Stimulated activated CD4-positive, alpha-beta T cell treated with anti-CD3 and anti-CD28 coated beads, Interleukin-15, amount 100 ng/mL, for 1 hour (primary cell): ENCODE measurements at places on chromosomes 2 and 18.

- no peak for DNase-seq
These were observed 28.1 kb downstream of the TNFRSF11A start for GRCh38 chr18:62353170-62353569.

- no peak for DNase-seq
These were observed 101.0 kb upstream of the CERS6 start for GRCh38 chr2:168355121-168355520.

- no peak for DNase-seq
These were observed 154.1 kb downstream of the SOCS6 start for GRCh38 chr18:70442933-70443332.

GRCh38 chr2:19156646-19157045, 201.8 kb downstream of the OSR1 start:
- DNase-seq = no peak

DNA sequence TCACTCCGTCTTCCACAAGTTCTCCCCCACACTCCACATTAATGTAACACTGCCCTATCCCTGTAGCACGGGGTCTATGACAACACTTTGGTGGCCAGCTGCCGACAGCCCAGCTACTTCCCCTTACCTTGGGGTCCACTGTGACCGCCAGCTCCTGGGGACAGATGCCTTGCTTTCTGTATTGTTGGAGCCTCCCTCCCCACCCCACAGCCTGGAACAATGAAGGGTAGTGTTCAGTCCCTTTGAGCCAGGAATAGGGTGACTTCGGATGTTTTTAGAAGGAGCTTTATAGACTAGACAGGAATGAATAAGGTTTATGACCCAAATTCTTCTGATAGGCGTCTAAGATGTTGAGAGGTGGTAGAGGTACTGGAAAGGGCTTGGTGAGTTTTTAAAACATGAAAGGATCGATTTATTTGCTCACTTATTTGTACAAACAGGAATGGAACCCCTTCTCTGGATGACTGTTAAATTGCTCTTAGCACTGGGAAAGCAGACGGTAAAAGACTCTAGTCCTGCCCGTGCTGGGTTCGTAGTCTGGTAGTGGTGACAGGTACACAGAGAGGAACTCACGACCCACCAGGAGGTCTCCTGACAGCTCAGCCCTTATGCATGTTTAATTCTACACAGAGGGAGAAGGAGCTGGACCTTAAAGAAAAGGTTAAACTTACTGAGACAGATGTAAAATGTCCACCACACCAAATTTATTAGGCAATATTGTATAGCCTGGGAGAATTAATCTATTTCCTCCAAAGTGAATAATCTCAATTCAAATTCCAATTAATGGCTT, 90.9 kb downstream of the MYCN start:
- no peak for DNase-seq

DNA sequence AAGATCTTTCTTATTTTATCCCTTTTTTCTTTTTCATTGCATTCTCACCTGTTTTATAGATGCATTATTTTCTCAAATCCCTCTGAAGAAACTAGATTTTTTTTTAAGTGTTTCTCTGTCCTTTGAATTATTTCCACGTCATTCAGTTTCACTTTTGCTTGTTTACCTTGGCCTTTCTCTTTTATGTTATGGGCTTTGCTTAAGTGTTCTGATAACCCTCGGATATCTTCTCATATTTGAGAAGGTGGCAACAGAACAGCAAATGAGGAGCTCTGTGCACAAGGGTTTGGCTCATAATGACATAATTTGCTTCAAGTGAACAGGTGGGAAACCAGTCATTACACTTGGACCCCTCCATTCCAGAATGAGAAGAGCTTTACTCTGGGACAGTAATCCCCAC, 111.9 kb downstream of the C1D start:
- DNase-seq = no peak

DNA sequence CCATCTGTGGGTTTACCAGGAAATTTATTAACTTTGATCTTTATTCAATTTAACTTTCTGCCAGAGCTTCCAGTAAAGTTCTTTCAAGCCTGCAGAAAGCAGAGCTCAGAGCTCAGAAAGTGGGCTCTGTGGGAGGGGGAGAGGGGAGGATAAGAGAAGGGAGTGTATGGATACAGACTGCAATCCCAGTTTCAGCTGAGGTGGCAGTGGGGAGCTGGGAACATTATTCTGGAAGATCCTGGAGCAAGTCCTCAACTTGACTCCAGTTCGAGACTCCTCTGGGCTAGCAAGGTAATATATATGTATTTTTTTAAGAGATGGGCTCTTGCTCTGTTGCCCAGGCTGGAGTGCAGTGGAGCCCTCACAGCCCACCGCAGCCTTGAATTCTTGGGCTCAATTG, 108.9 kb upstream of the NABP1 start:
- no peak for DNase-seq

GRCh38 chr2:101517758-101518271, 42.9 kb upstream of the RFX8 start:
- no peak for DNase-seq

GRCh38 chr2:223669453-223670225, 67.5 kb upstream of the SCG2 start:
- DNase-seq = no peak

DNA sequence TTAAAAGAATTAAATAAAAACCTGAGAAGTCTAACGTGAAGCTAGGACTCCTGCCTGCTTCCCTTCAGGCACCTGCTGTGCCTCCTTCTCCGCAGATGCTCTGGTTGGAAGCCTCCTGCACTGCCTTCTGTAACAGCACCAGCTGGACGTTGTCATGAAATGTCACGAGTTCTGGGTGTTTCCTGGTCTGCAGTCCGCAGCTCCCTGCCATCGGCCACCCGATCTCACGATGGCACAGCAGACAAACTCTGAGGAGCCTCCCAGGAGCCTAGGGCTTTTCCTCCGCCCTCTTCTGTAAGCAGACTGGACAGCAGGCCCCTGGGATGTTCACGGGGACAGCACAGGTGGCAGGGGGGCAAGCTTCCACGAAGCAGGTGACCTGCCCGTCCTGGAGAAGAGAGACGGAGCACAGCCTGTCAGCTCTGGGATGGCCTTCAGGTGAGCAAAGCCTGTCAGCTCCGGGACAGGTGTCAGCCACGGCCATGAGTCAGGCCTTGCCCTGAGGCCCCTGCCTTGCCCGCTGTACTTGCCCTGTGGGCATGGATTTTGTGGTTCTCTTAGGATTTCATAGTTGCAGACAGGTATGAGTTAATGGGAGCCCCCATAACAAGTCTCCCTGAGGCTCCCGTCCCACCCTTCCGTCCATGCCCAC, 110.3 kb downstream of the PXDN start:
- DNase-seq = no peak

DNA sequence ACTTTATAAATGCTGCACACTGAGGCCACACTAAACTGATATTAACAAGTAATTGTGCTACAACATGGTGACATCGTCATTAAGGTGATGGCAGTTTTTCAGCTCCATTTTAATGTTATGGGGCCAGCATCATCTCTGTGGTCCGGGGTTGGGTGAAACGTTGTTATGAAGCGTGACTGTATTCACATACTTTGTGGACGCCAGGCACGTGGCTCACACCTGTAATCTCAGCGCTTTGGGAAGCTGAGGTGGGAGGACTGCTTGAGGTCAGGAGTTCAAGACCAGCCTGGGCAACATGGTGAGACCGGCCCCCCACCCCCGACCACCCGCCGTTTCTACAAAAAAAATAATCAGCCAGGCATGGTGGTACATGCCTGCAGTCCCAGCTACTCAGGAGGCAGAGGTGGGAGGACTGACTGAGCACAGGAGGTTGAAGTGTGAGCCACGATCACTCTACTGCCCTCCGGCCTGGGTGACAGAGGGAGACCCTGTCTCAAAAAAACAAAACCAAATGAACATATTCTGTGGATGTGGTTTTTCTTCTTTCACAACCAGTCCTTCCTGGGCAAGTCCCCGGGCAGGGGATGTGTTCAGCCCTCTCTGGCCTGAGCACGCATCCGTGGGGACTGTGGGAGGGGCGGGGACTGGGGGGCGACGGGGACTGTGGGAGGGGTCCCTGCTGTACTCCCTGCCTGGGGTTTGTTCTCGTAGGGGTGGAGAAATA, 12.9 kb upstream of the GAL3ST2 start:
- no peak for DNase-seq
